ENCODE measurements at places on chromosomes 7 and 10.

GRCh38 chr7:125316466-125316865 is 386.8 kb upstream of the POT1 start:
- no peak for DNase-seq

- DNase-seq = no peak
These were observed 235.2 kb upstream of the NRP1 start for GRCh38 chr10:33569702-33570101.

- DNase-seq = no peak
These were observed 724.8 kb downstream of the INHBA start for GRCh38 chr7:40978047-40978446.

GRCh38 chr7:96827701-96828100 is 118.1 kb upstream of the SEM1 start:
- DNase-seq = no peak

DNA sequence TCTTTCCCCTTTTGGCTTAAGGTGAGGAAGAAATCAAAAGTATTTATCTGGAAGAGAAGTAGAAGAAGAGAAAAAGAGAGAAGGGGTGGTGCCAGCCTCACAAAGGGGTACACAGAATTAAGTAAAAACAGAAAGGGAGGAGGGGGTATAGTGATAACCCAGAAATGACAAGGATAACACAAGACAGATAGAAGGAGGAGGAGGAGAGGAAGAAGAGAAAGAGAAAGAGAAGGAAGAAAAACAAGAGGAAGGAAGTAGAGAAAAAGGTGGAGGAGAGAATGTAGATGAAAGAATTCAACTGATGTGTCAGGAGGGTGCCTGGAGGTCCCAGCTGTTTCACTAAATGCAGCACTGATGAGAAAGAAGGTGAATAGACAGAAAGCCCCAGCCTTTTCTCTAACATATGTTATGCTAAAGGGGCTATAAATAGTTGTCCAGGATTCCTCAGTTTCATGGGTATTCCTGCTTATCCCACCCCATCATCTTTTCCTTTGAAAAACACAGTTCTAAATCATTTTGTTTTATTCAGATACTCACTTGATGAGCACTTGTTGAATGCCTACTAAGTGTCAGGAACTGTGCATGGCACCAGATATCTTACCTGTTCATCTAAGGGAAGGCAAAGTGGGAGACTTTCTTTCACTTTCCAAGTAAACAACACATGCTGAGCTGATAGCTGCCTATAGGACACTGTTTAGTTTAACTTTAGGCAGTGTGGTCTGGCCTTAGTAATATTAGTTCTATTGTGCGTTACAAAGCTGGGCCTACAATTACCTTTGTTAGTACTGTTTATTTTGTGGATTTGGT is 8.0 kb downstream of the SEMA3E start:
- DNase-seq = no peak

- no peak for DNase-seq
These were observed at the start of gene VSTM2A for GRCh38 chr7:54541669-54542625. TSS of gene VSTM2A (plus strand) at chr7:54542375. CDS start at chr7:54542731, 356 bp downstream.

DNA sequence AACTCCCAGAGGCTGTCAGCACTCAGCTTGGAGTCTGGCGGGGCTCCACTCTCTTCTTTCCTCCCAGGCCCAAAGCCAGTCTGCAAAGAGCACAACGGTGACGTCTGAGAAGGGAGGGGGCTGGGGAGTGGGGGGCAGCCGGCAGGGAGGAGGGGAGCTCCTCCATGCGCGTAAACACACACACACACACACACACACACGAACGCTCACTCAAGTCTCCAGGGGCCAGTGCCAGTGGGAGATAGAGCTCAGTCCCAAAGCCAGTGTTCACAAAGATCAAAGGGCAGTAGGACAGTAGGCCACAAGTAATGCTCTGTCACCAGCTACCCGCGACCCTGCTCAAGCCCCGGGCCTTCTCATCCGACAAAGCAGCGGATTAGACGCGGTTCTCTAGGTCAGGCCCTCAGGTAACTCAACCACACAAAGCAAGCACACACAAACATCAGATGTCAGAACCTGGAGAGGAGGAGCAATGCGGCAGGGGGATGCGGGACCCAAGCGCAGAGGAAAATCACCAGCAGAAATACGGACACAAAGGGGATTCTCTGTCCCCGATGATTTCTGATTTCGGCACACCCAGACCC is 19.9 kb downstream of the TCAF1 start:
- no peak for DNase-seq

GRCh38 chr7:143934526-143935325 is at the start of gene OR2F2:
TSS of gene OR2F2 (plus strand) at chr7:143935233. CDS start at chr7:143935233, 0 bp downstream.
- no peak for DNase-seq

GRCh38 chr7:36732806-36733205 is 8.5 kb upstream of the AOAH start:
- DNase-seq = no peak

DNA sequence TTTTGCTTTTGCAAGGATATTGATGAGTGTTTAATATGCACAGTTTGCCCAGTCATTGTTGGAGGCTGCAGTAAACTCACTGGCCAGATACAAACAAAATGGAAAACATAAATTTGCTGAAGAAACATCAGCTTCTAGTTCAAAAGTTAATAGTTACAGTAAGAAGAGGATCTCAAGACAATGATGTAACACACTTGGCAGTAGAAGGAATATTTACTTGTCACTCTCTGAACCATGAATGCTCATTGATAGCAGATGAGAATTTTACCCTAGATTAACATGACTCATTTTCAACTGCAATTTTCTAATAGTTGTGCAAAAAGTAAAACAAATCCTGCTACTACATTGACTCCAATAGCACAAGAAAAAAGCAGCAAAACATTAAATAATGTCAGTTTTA is 47.7 kb downstream of the VWC2 start:
- DNase-seq = no peak

DNA sequence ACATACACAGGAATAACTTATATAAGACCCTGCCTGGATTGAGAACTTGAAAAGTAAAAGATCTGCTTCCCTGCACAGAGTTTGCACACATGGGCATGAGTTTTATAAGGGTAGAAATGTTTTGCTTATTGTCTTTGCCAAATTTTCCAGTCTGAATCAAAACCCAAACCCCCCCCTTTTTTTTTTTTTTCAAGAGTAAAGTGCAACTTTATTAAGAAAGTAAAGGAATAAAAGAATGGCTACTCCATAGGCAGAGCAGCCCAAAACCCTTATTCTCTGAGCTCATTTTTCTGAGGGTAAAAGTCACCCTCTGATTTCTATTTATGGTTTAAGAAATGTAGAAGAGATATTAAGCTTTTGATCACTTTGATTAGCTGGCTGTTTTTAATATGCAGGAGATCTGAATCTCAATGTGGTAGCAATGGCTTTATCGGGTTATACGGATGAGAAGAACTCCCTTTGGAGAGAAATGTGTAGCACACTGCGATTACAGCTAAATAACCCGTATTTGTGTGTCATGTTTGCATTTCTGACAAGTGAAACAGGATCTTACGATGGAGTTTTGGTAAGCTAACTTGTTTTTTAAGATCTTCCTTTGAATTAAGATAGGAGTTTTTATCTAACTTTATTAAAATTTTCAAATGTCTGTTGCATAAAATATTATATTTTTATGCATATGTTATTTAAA is 18.7 kb downstream of the MIOS start:
- DNase-seq = no peak

DNA sequence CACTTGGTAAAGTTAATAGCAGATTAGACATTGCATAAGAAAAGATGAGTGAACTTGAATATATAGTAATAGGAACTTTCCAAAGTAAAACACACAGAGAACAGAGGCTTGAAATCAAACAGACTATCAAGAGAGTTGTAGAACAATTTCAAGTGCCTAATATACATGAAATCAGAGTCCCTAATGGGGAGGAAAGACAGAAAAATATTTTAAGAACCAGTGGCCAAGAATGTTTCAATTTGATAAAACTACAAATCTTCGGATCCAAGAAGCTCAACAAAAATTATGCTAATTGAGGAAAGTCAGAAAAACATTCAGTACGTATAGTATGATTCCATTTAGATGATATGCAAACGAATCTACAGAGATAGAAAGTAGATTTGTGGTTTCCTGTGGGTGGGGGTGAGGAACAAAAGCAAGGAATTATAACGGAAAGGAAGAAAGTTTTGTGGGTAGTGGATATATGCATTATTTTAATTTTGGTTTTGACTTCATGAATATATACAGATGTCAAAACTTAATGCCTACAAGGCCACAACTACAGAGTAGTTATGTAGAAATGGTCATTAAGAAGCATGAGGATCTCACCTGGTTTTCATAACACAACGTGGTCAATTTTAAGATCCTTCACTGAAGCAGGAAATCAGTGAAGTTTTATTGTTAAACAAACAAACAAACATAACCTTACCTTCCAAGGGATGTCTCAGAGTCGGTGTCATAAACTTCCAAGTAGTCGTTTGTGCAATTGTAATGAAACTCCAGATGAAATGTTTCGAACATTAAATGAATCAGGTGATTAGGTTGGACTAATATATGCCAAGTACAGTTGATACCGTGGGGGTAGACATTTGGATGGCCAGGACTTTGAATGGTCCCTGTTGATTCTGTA is 62.0 kb downstream of the CUBN start:
- no peak for DNase-seq

GRCh38 chr10:119029613-119030420 is at the start of gene NANOS1:
TSS of gene NANOS1 (plus strand) at chr10:119029714. CDS start at chr10:119029802, 88 bp downstream.
- no peak for DNase-seq

DNA sequence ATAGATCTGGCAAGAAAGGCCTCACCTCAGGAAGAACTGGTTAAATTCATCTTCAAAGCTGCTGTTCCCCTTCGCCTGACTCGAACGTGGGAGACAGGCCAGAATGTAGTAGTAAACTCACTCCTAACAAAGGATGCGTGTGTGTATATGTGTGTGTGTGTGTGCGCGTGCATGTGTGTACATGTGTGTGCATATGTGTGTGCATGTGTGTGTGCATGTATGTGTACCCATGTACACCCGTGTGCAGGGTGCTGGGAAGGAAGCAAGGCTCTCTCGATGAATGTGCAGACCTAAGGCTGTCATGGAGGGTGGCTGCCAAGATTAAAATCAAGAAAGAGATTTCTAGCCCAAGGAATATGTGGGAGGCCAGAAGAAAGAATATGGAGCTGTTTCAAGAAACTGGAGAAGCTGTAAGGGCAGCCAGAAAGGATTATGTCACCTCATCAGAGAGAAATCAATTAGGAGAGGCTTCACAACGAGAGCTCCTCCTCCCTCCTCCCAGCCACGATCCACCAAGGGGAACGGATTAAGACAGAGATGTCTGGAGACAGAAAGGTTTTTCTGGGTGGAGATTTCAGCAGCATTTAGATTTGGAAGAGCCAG is 34.0 kb upstream of the LBX1 start:
- no peak for DNase-seq

- no peak for DNase-seq
These were observed 64.6 kb upstream of the KCNMA1 start for GRCh38 chr10:77702166-77702565.

- no peak for DNase-seq
These were observed 5.5 kb downstream of the ZNF777 start for GRCh38 chr7:149455175-149455950.

DNA sequence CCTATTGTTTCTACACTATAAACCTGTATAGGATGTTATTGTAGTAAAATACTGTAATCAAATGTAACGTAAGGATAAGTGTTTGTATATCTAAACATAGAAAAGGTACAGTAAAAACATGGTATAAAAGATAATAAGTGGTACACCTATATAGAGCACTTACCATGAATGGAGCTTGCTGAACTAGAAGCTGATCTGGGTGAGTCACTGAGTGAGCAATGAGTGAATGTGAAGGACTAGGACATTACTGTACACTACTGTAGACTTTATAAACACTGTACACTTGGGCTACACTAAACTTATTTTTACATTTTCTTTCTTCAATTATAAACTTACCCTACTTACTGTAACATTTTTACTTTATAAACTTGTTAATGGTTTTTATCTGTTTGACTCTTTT is 732.9 kb upstream of the LRRN3 start:
- DNase-seq = no peak

GRCh38 chr7:157635669-157636068 is 298.9 kb downstream of the DNAJB6 start:
- DNase-seq = no peak

Data from stimulated activated CD4-positive, alpha-beta T cell treated with anti-CD3 and anti-CD28 coated beads, Interleukin-15, amount 100 ng/mL, for 1 hour (primary cell).